Fibroblast of skin of left biceps (primary cell): ENCODE measurements at places on chromosomes 4 and X.

- DNase-seq, result no peak
Observed at GRCh38 chr4:124212815-124213630, 499.5 kb downstream of the ANKRD50 start.

GRCh38 chr4:147334478-147334877 lies 146.4 kb upstream of the EDNRA start:
- no peak for DNase-seq

GRCh38 chr4:11488657-11489452 lies 60.2 kb upstream of the HS3ST1 start:
- no peak for DNase-seq

DNA sequence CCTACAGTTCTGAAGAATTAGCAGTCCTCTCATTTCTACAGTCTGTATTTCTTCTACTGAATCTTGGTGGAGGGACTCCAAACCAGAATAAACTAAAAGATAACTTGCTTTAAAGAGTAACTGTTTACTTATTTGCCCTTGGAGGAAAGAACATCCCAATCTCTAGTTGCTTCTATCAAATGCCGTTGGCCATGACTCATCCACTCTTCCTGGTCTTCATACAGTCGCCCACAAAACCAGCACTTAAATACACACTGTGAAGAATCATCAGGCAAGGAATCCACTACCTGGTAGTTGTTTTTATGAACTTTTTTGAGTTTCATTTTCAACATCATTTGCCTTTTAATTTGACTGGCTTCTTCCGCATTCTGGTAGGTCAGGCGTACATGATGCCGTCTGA lies 14.2 kb downstream of the ZNF518B start:
- DNase-seq, result no peak

GRCh38 chr4:139511320-139511719 lies 44.7 kb downstream of the SETD7 start:
- DNase-seq, result no peak

DNA sequence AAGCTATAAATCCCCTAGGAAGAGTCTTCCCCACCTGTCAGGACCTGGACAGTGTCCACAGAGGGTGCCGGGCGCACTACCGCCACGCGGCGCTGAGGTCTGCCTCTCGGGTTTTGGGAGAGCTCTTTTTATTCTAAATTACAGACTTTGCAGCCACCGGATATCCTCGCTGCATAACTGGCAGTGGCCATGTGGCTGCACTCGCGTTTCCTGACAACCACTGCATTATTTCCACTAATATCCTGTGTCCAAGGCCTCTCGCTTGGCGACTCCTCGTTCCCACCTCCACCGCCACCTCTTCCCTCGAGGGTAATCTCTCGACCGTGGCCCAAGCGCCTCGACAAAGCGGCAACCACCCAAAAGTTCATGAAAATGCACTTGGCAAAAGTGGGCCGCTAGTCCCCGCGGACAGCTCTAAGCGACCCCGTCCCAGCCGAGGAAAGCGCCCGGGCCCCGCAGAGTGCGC lies 512 bp upstream of the TMEM131L start:
- DNase-seq, result no peak

DNA sequence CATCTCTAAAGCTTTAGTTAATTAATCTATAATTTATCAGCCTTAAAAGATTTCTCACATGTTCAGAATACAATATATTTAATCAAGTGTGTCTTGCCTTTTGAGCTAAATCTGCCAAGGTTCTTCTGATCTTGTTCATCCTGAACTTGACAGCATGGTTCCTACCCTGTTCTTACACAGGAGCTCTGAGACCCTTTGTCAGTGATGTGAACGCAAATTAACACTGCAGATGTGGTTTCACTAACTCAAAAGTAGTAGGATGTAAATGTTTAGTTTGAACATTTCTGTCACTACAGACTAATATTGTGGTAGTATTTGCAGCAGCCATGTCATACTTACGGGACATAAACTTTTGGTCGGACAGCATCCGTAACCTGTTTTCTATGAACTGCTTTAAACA lies 59.4 kb downstream of the SMARCAD1 start:
- no peak for DNase-seq

GRCh38 chr4:129748991-129749390 lies 653.0 kb downstream of the C4orf33 start:
- no peak for DNase-seq

GRCh38 chr4:41288254-41288653 lies 31.5 kb downstream of the UCHL1 start:
- DNase-seq, result no peak

GRCh38 chrX:26915064-26915463 lies 548.1 kb downstream of the PPP4R3C start:
- no peak for DNase-seq

DNA sequence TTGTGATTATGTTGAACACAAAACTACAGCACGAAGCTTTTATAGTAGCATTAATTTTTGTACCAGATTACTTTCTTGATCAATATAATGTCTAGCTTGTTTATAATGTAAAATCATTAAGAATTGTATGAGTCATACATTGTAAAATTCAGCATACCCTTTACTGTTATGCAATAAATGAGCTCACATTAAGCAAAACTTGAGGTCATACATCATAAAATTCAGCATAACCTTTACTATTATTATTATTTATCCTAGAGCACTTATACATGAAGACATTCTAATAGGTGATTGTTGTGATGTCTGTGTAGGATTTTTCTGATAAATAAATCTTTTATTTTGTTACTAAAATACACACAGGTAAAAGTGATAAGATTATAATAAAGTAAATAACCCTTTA lies 49.4 kb downstream of the DTHD1 start:
- DNase-seq, result no peak

DNA sequence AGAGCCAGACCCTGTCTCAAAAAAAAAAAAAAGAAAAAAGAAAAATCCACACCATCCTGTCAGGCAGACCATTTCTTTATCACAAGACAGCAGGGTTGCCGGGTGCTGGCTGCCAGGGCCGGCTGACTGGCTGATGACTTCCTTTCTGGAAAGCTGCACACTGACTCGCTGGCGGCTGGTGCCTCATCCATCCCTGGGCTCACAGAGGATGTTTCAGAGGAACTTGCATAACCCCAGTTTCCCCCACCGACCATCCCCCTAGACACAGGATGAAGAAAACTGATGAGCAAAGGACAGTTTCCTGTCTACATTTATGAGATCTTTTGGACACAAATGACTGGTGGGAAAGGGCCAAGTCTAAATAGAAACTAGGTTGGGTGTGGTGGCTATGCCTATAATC lies 14.1 kb downstream of the HPSE start:
- peak; percentile 22 for DNase-seq

- no peak for DNase-seq
Observed at GRCh38 chr4:89123451-89123851, 12.1 kb downstream of the TIGD2 start.

- peak; percentile 12 for DNase-seq
Observed at GRCh38 chr4:31645236-31645635, 925.1 kb downstream of the PCDH7 start.

- DNase-seq, result no peak
Observed at GRCh38 chr4:164081371-164081770, 586.9 kb downstream of the TMA16 start.

DNA sequence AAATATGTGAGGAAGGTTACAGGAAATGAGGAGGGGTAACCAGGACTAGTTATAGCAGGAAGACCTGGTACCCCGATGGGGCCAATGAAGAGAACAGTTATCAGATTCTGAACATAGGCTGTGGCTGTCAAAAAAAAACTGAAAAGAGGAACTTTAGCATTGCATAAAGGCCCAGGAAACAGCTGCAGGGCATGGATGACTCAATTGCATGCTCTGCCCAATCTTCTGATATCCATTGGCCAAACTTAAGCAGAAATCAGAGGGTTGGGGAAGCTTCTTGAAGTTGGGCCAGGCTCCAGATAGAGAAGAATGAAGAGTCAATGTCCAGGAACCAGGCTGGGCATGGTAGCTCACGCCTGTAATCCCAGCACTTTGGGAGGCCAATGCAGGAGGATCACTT lies 1222.4 kb upstream of the PRKX start:
- DNase-seq, result no peak

- no peak for DNase-seq
Observed at GRCh38 chrX:65706041-65706828, 38.8 kb downstream of the MSN start.

DNA sequence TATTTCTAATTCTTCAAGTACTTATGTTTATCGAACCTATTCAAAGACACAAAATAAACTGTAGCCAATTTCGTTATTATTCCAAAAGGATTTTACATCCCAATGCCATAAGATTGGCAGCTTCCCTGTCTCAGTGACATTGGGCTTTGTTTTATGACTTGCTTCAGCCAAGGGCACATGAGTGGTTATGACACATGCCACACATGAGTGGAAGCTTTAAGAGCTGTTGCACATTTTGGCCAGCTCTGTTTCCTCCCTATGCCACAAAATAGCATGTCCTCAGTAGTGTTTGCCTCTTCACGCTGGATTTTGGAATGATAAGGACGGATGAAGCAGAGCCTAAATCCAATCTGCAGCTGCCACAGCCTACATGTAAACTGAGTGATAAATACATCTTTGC lies 21.9 kb downstream of the SEC24D start:
- no peak for DNase-seq

DNA sequence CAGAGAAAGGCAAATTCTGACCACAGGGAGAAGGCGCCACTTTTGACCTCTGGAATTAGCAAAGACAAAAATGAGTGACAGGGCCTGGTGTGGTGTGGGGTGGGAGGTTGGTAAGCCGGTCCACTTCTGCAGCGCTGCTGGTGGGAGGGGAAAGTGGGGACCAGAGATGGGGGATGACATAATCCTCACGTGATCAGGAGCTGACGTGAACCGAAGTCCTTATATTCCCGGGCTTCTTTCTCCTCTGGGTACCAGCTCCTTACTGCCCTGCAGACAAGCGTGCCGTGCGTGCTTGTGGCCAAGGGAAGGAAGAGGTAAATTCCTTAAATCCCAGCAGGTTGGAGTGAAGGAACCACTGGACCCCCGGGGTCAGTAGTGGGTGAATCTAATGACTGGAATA lies at the start of gene TCEAL7:
TSS of gene TCEAL7 (plus strand) at position 249 of the 400 bp plus-strand sequence. CDS start 1,165 bp downstream, outside the sequence.
- no peak for DNase-seq

- no peak for DNase-seq
Observed at GRCh38 chr4:22515145-22515887, 550 bp downstream of the ADGRA3 start.

GRCh38 chr4:4866866-4867374 lies 7.5 kb downstream of the MSX1 start:
- no peak for DNase-seq

- no peak for DNase-seq
Observed at GRCh38 chrX:110437686-110438085, 79.0 kb downstream of the RTL9 start.

DNA sequence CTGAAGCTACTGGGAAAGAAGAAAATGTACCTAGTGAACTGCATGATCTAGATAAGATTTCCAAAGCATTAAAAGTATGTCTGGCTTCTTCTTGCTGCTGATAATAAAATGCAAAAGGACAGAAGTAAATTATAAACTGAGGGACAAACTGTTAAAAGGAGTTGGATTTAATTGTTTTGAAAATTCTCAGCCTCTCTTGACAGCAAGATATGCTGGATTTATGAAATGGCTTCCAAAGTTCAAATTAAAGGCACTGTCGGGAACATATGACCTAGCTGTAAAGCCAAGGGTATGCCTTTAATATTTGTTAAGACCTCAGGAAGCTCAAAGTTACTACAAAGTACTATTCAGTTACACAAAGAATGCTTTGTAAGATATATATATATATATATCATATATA lies 46.1 kb upstream of the CABS1 start:
- DNase-seq, result no peak

- peak; percentile 80 for DNase-seq
Observed at GRCh38 chr4:170026253-170027021, at the start of gene MFAP3L. TSS of gene MFAP3L (minus strand) at chr4:170026395. CDS start at chr4:170005877, 20,518 bp downstream.

DNA sequence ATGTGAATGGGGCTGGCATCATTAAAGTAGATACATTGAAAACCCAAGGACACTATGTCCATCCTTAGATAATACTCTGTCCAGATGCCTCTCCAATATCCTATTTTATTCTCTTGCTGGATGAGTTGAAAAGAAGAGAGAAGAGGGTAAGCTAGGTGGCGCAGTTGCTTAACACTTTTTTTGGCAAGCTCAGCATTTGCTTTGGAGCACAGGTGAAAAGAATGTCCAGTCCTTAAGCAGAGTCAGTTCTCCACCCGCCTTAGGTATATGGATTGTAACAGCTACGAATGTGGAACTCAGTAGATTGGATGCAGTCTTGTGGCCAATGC lies 208.4 kb downstream of the NWD2 start:
- DNase-seq, result no peak

- DNase-seq, result no peak
Observed at GRCh38 chrX:19156186-19156585, 33.9 kb upstream of the ADGRG2 start.

DNA sequence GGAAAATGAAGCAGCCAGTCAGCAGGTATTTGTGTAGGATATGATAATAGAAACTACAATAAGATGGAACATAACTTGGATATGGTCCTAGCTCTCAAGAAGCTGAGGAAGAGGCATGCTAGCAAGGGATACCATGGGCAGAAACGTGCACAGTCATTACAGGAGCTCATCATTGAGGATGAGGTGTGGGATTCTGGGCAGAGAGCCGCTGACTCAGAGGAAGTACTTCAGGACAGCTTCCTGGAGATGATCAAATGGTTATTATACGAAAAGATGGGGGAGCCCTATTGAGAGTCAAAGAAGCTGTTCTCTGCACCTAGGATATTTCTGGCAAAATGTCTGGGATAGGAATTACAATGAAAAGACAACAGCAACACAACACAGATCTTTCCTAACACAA lies 116.0 kb upstream of the PDE5A start:
- DNase-seq, result no peak

- DNase-seq, result no peak
Observed at GRCh38 chrX:74280759-74281158, 23.2 kb upstream of the ZCCHC13 start.

DNA sequence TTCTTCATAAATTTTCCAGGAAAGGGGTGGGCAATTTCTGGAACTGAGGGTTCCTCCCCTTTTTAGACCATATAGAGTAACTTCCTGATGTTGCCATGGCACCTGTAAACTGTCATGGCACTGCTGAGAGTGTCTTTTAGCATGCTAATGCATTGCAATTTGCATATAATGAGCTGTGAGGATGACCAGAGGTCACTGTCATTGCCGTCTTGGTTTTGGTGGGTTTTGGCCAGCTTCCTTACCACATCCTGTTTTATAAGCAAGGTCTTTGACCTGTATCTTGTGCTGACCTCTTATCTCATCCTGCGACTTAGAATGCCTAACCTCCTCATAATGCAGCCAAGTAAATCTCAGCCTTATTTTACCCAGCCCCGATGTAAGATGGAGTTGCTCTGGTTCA lies 577.8 kb downstream of the NLGN4X start:
- DNase-seq, result no peak

DNA sequence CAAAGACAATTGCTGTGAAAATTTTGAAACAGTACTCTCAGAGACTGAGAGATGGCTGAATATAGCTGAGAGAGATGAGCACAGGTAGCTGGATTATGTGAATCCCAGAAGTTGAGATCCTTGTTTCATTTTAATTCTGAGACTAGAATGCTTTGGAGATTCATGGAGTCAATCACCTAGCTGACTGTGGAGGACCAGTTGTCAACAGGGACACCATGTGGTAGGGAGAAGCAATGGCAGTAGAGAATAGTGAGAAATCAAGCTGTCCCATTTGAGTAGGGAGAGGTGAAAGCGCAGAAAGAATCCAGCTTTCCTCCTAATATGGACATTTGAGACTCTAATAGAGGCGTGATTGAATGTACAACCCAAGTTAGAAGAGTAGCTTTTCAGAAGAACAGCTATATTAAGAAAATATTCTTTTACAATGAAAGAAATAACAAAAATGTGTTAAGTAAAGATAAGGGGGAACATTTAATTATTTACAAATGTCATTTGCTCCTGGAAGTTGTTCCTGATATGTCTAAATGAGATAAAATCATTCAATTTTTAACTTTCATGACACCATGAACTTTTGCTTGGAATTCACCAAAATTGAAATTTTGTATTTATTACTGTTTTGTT lies 30.3 kb upstream of the GLRB start:
- DNase-seq, result peak; percentile 51
